ENCODE measurements at places on chromosomes 16 and 17.

- no peak for DNase-seq
These were observed 10.5 kb upstream of the TSPOAP1 start for GRCh38 chr17:58338841-58339754.

GRCh38 chr17:79491006-79491405 lies 119.8 kb downstream of the RBFOX3 start:
- DNase-seq = no peak

- peak; percentile 43 for DNase-seq
These were observed 26.2 kb upstream of the PIK3R5 start for GRCh38 chr17:8991514-8992285.

- DNase-seq = no peak
These were observed 5.1 kb downstream of the RASD1 start for GRCh38 chr17:17491031-17491471.

- DNase-seq = no peak
These were observed 53.7 kb downstream of the RPA1 start for GRCh38 chr17:1883536-1883935.

DNA sequence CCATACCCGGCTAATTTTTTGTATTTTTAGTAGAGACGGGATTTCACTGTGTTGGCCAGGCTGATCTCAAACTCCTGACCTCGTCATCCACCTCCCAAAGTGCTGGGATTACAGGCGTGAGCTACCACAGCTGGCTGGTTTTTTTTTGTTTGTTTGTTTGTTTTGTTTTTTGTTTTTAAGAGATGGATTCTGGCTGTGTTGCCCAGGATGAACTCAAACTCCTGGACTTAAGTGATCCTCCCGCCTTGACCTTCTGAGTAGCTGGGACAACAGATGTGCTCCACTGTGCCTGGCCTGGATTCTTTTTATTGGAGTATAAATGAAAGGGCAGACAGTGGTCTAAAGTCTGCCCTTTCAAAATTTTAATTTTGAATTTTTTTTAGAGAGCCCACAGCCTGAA lies 44.7 kb downstream of the FOXK2 start:
- DNase-seq = no peak

GRCh38 chr17:3573246-3574100 lies 15.9 kb upstream of the TRPV3 start:
- no peak for DNase-seq

DNA sequence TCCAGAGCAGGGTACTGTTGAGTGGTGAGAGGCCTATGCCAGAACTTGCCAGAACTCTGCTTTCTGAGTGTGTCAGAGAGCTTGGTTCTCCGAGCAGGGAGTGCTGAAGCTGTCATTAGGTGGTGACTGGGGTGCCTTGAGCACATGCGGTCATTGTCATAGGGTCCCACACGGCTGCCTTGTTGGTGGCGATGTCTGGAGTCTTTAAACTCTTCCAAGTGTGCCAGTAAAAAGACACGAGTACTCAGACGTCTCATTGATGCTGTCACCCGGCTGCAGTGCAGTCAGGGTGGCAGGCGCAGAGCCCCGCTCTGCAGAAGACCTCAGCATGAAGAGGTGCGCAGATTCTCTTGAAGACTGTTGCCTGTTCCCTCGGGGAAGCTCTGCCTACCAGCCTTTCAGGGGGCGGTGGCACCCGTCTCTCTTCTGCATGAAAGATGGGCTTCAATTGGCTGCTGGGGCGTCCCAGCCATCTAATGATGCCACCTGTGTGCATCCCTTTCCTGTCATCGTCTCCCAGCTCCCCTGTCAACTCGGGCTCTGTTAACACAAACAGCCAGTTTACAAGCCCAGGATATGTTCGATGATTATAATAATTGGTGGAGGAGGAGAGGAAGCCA lies 58.3 kb downstream of the NKD1 start:
- DNase-seq = no peak

GRCh38 chr17:28078341-28079229 lies 36.1 kb downstream of the NLK start:
- DNase-seq = no peak

- DNase-seq = no peak
These were observed 128.6 kb downstream of the SOX9 start for GRCh38 chr17:72249441-72249840.

DNA sequence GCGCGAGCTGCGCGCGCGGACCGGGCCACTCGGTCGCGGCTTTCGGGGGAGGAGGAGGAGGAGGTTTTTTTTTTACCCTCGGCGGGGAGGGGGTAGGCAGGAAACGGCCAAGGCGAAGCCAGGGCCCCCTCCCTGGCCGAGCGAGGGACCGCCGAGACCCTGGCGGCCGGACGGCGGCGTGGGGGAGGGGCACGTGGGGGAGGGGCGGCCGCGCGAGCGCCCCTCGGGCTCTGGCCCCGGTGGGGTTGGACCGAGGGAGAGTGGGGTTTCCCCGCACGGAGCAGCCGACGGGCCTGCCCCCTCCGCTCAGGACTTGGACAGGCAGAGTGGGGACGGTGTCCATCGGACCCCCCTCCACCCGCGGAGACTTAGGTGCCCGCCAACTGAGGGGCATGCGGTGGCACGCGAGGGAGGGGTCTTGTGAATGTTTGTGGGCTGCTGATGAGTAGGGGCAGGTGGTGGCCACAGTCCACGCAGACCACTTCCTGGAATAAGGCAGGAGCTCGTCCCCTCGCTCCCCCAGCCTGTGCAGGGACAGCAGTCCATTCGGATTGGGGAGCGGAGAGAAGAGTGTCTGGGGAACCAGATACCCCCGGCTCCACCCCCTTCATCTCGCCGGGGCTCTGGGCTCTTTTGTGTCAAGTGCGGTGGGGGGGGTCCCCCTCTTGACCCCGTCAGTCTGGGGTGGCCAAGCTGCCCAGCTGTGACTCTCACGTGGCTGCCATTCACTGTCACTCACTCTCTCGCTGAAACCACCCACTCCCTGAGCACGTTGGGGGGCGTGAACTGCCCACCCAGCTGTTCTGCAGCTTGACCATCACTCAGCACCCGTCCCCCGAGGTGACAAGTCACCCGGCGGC lies 3.0 kb upstream of the CHD3 start:
- DNase-seq = peak; percentile 31

GRCh38 chr17:64247836-64248235 lies 15.2 kb downstream of the TEX2 start:
- DNase-seq = no peak

GRCh38 chr17:40510328-40510648 lies 8.9 kb upstream of the TNS4 start:
- DNase-seq = no peak

GRCh38 chr16:89811321-89811720 lies 5.1 kb downstream of the FANCA start:
- no peak for DNase-seq

DNA sequence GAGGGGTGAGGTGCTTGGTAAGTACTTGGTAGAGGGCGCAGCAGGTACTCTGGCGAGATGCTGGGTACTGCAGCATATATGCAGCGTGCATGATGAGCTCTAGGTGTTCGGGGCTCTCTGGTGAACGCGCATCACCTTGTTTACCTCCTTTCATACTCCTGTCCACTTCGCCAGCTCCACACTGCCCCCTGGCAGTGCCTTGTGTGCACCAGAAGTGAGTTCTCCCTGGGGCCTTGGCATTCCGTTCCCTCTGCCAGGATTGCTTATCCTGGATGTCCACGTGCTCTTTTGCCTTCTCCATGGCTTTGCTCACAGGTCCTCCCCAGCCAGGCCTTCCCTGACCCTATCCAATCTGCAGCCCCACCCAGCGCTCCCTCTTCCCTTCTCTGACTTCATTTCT lies 154.2 kb downstream of the MRM1 start:
- peak; percentile 18 for DNase-seq

All from activated T-helper 9 cell treated with anti-CD3 and anti-CD28 coated beads, Interleukin-2, amount 50 U/mL, for 16 hours (primary cell).